Astrocyte (in vitro differentiated cells and primary cell): ENCODE measurements at places on chromosomes 5 and 9. TPM values are rescaled to one million over a fixed set of nuclear protein-coding genes. Genes with fewer than 3 reads are reported as not detected.

ADGRD2 gene
- total RNA-seq, result not detected in 2 replicates

GABRB2 gene
- 0.14 and 0.20 TPM in 2 replicates for total RNA-seq

DNA sequence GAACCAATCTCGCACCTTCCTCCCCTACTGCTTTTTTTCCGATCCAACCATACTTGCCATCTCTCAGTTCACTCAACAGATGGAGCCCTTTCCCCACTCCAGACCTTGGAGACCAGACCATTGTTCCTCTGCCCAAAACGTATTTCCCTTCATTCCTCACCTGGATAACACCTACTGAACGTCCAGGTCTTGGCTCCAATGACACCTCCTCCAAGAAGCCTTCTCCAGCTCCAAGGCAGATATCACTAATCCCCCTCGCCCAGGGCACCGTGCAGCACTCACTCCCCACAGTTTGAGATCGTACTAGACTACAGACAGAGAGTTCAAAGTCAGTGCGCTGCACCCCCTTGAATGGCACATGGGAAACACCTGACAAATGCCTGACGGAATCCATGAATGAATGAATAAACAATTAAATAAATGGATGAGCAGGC, 47.1 kb upstream of the AKNA start:
- DNase-seq, result no peak

- DNase-seq, result no peak
Observed at GRCh38 chr9:125038166-125038565, 97.3 kb upstream of the GOLGA1 start.

DNA sequence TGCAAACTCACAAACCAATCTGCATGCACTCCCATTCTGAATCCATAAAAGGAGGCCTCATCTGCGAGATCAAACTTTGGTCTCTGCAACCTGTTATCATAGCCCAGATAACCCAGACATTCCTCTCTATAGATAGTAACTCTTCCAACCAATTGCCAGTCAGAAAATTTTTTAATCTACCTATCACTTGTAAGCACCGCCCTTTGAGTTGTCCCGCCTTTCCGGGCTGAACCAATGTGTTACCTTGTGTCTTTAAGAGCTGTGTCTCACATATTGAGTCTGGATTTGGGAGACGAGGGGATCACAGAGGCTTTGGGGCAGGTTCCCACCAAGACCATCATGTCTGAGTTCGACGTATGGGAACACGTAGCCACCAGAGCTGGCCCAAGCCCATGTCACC, 91.1 kb upstream of the PPP1R26 start:
- DNase-seq, result no peak

- peak; percentile 20 for DNase-seq
Observed at GRCh38 chr5:80275347-80275746, 19.5 kb upstream of the SERINC5 start.

- DNase-seq, result no peak
Observed at GRCh38 chr5:86862093-86862492, 244.4 kb downstream of the COX7C start.

- DNase-seq, result no peak
Observed at GRCh38 chr9:76737154-76737902, 26.9 kb upstream of the PCA3 start.
